ENCODE measurements at places on chromosomes 4 and X.

- no peak for DNase-seq
Observed at GRCh38 chr4:134911941-134912340, 710.4 kb upstream of the PABPC4L start.

DNA sequence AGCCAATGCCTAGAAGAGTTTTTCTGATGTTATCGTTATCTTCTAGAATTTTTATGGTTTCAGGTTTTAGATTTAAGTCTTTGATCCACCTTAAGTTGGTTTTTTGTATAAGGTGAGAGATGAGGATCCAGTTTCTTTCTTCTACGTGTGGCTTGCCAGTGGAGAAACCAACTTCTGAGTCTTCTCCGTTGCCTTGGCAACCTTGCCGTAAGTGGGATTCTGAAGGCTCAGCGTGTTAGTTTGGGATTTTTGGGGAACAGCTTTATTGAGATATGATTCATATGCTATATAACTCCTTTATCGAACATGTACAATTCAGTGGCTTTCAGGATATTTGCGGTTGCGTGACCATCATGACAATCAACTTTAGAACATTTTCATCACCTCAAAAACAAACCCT, 17.7 kb downstream of the SMS start:
- DNase-seq: no peak

DNA sequence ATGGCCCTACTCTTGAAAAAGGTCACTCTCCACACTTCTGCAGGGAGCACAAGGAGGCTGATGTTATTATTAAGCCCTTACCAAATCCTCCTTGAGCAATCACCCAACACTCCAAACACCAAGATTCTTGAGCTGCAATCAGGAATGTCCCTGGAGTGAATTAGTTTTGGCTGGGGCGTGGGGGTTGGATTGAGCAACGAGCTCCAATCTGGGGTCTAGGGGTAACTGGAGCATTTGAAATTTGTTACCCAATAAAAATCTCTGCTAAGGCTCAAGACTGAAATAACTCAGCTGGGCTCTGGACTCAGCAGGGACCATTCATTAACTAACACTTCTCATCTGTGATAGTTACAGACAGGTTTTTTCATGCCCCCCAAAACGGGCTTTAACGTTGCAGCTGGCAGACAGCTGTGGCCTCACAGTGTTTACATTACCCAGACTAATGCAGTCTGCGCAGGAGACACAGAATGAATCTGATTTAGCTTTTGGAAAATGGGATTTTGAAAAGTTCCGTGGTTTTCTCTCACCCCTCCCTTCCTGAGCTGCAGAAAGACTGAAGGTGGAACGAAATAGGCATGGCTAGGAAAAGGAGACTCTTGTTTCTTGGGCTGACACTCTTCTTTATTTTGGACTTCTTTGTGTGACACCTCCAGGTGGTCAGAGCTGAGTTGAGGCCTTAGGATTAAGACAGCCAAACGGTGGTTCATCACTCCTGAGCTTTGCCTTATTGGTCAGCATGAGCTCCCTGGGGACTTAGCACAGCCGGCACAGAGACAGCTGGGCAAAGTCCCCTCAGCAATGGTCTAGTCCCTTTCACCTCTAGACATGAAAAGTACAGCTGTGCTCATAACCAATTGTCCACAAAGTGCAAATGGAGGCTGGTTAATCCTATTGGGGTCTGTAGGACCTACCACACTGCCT, 26.6 kb downstream of the PLAC1 start:
- no peak for DNase-seq

DNA sequence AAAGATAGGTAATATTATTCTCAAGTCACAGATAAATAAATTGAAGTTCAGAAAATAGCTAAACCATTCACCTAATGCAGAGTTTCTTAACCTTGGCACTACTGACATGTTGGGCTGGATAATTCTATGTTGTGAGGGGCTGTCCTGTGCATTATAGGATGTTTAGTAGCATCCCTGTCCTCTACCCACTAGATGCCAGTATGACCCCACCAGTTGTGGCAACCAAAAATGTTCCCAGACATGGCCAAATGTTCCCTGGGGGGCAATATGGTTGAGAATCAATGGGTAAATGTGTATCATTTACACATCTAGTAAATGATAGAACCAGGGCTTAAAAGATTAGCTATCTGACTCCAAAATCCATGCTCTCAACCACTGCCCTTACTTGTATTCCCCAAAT, 140.9 kb downstream of the COL4A6 start:
- no peak for DNase-seq

DNA sequence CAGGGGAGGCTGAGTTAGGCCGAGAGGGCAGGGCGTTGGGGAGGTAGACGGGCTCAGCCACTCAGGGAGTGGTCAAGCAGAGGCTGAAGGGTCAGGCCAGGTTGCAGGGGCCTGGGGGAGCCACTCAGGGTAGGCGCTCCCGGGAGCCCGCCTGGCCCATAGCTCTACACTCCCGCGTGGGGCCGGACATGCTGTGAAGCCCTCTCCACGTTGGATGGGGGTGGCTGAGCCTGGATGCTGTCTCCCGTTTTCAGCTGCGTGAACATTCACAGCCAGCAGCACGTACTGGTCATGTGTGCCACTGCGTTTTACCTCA, 14.0 kb upstream of the MSANTD1 start:
- DNase-seq: no peak

Measured in activated CD4-positive, alpha-beta T cell treated with anti-CD3 and anti-CD28 coated beads, Interleukin-2, amount 50 U/mL, for 4 hours (primary cell).